ENCODE measurements at places on chromosomes 3 and 15.

GRCh38 chr3:170038434-170039110, 777 bp downstream of the GPR160 start:
- no peak for DNase-seq

- no peak for DNase-seq
Measured at GRCh38 chr3:157467200-157467599, 30.6 kb downstream of the PTX3 start.

GRCh38 chr15:75210811-75211230, 9.1 kb downstream of the C15orf39 start:
- no peak for DNase-seq

- no peak for DNase-seq
Measured at GRCh38 chr15:90720131-90720530, 3.0 kb downstream of the BLM start.

DNA sequence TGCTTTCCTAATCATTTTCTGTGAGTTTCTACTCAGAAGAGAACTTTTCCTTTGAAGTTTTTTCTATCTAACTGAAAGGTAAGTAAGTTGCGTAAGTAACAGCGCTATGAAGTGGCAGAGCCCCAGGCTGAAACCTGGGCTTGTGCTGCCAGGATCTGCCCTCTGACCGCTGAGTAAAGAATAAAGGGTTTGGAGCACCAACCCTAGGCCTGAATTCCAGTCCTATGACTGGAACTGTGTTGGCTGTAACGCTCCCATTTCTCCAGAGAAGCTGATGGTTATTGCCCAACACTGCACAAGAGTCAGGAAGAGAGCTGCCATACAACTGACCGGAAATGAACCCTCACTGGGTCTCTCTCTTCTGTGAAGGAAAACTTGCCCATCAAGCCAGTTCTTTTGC, 87.0 kb downstream of the FOXB1 start:
- no peak for DNase-seq

GRCh38 chr3:156598413-156598812, 43.5 kb upstream of the SSR3 start:
- DNase-seq: no peak

DNA sequence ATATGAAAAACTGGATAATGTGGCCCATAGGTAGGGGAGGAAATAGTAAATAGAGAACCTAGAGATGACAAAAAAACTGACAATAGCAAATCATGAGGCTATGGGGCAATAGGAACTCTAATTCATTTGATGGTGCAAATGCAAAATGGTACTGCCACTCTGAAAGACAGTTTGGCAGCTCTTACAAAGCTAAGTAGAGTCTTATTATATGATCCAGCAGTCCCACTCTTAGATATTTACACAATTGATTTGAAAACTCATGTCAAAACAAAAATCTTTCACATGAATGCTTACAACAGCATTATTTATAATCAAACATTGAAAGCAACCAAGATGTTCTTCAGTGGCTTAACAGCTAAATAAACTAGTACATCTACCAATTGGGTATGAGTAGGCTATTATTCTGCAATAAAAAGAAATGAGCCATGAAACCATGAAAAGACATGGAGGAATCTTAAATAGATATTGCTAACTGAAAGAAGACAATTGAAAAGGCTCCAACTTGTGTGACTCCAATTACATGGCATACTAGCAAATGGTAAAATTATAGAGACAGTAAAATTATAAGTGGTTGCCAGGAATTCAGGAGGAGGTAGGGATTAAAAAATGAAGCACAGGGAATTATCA, 321.8 kb upstream of the STAC start:
- no peak for DNase-seq

- DNase-seq: no peak
Measured at GRCh38 chr15:89971592-89971997, 29.5 kb upstream of the ZNF710 start.

Data from stimulated activated CD4-positive, alpha-beta T cell treated with anti-CD3 and anti-CD28 coated beads, Interleukin-1b, Interleukin-23, amount 100 ng/mL, for 1 hour (primary cell).